ENCODE measurements at places on chromosomes 7 and 10.

GRCh38 chr10:89001024-89001728 is 10.6 kb downstream of the FAS start:
- no peak for DNase-seq

DNA sequence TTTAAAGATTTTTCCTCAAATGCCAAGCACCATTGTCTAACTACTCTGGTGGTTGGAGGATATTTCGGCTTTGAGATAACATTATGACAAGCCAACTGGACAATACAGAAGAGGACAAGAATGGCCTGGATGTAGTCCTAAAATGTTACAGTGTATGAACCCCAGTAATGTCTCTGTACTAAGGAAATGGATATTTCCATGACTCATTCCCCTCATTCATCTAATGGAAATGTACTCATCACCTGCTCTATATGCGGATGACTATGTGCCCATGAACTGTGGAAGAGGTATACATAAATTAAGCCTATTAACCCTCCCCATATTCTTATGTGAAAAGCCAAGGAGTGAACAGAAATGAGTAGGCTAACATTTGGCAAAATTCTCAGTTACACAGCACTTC is 207.9 kb downstream of the CACNA2D1 start:
- DNase-seq: no peak

- DNase-seq: no peak
Measured at GRCh38 chr7:141275350-141275749, 201.5 kb downstream of the TMEM178B start.

- DNase-seq: no peak
Measured at GRCh38 chr10:79004311-79004710, 64.5 kb upstream of the ZMIZ1 start.

DNA sequence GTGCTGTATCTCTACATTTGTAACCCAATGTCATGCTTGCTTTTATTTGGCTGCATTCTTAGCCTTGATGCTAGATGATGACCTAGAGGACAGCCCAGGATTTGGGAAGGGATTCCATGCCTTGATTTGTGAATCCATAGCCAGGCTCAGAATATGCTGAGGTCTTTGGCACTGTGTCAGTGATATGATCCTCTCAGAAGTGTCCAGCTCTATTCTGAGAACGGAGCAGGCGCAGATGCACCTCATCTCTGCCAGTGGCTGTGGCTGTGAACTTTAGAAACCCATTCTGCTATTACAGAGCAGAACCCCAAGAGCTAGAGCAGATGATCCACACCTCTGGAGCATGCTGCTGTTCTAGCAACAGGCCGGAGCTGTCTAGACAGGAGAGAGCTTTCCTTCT is 212.8 kb downstream of the TRIL start:
- no peak for DNase-seq

DNA sequence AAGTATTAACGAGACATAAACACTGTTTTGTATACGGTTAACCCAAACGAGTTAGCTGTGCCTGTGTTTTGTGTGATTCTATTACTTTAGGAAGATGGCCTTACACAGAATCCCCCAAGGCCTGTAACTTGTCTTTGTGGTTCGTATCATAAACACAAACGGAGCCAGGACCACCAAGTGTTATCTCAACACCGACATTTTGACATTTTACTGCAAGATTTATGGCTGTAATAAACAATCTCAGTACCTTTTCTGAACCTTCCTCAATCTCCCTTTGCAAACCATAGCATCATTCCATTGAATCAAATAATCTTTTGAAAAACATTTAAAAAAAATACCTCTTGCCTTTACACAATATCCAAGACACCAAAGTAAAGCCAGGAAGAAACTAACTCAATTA is 2.4 kb upstream of the HOXA4 start:
- DNase-seq: no peak

DNA sequence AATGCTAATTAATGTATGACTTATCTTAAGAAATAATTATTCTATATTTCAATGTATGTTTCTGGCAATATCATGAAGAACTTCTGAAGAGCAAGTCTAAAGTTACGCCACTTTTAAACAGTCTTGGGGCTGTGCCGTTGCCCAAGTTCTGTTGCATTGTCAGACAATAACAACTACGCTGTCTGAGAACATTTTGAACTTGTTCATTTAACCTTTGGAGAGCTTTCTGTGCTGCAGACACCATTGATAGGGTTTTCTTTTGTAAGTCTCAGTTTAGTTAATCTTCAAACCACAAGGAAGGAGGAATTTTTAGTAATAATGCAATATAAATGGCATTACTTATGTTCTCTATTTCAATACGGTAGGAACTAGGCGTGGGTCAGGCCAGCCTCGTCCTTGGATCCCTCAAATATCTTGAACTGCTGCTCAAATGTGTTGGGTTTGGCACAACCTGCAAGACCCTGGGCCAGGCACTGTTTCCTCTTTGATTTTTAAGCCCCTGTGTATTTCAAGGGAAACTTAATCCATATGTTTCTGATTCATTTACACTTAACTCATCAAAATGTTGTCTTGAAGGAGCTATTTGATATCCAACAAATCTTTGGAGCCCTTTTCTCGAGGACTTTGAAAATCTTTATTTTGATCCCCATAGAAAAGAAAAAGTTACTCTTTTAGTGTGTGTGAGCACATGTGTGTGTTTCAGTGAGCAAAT is 215.5 kb downstream of the INHBA start:
- DNase-seq: no peak

GRCh38 chr10:131748831-131749766 is 151.7 kb upstream of the PPP2R2D start:
- no peak for DNase-seq

- no peak for DNase-seq
Measured at GRCh38 chr7:78225534-78225933, 427.0 kb downstream of the PHTF2 start.

GRCh38 chr10:5892007-5892406 is 2.0 kb downstream of the FBH1 start:
- no peak for DNase-seq

GRCh38 chr7:159032753-159033472 is 111.8 kb downstream of the VIPR2 start:
- DNase-seq: no peak

GRCh38 chr7:1715671-1716074 is 45.6 kb downstream of the ELFN1 start:
- no peak for DNase-seq

DNA sequence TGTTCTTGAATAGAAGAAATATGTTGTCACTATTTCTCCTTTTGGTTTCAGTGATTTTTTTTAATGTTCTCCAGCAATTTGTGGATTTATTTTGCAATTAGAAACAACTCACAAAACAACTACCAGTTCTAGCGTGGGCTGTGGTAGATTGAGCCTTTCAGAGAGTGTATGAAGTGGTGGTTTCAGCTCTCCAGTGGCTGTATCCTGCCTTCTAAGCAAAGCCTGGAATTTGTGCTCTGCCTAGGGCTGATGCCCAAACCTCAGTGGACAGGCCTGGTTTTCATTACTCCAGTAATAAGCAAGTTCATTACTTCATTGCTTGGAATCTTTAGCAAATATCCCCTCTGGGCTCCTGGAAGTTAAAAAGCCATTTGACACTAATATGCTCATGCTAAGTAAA is 35.9 kb downstream of the APBB1IP start:
- DNase-seq: no peak

- DNase-seq: no peak
Measured at GRCh38 chr10:52172581-52172980, 141.5 kb upstream of the DKK1 start.
